C1 segment of cervical spinal cord (tissue), 14 donors: ENCODE measurements at places on chromosomes 6 and 20.

DNA sequence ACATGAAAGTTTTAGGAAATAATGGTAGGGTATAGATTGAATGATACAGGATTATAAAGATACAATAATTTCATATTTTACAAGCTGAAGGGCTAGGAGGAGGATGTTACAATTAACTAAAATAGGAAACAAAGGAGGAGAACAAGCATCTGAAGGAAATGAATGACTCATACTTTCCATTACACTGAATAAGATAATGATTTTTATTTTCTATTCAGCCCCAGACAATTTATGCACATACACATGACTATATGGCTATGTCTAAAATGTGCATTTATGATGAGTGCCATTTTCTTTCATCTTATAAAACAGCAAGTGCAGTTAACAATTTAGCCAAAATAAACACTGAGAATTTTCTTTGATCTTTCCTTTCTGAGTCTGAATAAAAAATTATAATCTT lies 994.6 kb upstream of the ADGRB3 start:
- DNase-seq, result no peak

DNA sequence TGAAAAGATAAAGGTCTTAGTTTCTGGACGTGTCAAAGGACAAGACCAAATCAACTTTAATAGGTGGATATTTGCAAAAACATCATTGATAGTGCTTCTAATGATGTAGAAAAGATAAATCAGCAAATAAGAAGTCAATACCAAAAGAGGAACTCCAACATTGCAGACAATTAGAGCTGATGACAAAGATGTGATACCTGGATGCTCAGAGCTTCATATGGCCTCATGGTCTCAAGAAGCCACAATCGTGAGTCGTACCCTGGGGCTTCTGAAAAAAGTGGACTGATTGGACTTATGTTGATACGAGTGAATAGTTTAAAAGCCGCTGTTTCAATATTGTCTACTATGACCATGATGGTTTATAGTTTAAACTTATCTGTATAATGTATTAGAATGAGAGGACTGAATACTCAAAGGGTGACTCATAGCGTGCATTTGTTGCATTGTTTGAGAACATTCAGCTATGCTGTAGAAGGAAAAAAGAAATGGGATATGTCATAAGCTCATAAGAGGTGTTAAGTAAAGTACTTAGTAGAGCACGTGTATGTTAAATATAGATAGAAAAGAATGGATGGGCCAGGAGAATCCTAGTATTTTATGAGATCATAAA lies 54.6 kb upstream of the RIPOR2 start:
- no peak for DNase-seq

GRCh38 chr6:158042245-158042798 lies 60.7 kb downstream of the SYNJ2 start:
- no peak for DNase-seq

GRCh38 chr6:70303034-70303525 lies at the start of gene COL9A1:
COL9A1 (minus strand) TSS chr6:70303084; CDS start chr6:70302924, 160 bp downstream.
- no peak for DNase-seq

DNA sequence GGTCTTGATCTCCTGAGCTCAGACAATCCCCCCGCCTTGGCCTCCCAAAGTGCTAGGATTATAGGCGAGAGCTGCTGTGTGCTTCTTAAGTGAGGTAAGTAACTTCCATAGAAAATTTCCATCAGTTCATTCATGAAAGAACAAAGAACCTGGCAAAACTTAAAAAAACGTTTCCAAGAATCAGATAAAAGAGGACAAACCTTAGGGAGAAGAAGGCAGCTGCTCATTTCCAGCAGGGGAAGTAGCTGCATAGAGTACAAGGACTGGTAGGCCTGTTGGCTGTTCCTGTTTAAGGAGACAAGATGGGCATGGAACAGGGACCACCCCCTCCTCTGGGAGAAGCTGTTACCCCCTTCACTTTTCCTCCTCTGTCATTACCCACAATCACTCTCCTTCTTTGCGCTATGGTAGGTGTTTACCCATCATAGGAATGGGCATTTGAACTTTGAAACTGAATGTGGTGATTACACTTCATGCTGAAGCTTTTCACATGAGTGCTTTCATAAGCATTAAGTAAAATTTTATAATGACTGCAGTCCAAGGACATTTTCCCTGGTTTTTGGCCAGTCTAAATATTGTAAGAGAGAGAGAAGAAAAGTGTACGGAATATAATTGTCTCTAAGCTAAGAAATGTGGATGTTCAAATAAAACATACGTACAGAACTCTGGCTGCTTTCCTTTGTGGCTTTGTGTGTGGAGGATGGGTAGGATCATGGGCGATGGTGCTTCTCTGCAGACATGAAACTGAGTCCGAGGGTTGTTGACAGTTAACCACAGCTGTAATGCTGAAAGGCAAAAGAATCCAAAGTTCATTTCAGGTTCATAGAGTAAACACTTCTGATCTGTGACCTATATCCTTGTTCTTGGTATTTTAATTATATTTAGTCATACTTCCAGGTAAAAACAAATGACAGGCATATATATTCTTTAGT lies 56.4 kb downstream of the CCN2 start:
- no peak for DNase-seq

DNA sequence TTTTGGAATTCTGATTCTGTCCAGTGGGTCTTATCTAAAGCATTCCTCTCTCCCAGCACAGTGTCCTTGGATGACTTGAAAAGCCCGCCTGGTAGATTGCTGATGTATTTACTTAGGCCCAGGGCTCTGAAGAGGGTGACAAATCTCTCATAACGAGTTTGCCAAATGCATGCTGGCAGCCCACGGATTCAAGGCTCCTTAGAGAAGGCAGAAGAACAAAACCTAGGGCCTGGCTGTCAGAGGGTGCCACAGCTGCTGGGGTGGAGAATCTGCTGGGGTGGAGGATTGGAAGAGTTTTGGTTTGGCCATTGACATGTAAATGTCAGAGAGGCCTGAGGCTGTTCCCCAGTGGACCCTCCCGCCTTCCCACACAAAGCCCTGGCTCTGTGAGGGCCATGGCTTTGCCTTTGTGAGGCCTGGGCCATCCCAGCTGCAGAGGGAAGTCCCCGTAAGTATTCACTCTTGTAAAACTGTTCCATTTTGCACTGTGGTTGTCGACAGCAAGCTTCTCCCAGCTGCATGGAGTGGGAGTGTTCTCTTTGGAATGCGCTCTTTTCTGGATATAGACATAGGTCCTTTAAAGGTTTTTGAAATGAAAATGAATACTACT lies 50.3 kb downstream of the ANKRD6 start:
- no peak for DNase-seq
